Stimulated activated CD4-positive, alpha-beta T cell treated with anti-CD3 and anti-CD28 coated beads, Interleukin-2, amount 100 ng/mL, for 24 hours (primary cell): ENCODE measurements at places on chromosomes 4 and X.

GRCh38 chr4:2286904-2287593 is 25.1 kb upstream of the MXD4 start:
- no peak for DNase-seq

DNA sequence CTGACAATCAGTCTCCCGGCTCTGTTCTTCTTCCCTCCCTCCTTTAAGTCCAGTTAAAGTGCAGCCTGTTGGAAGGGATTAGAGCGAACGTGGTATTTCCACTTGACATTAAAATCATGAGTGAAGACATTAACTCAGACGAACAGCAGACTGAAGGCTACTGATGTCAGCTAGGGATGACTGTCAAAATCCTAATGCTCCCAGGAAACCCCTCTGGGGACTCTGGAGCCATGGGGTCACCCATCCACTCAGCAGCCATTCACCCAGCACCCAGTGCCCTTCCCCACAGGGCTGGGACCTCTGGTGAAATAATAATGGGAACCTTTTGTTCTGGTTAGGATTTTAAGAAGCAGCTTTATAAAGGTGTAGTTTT is 113.9 kb downstream of the DRD5 start:
- DNase-seq, result no peak

DNA sequence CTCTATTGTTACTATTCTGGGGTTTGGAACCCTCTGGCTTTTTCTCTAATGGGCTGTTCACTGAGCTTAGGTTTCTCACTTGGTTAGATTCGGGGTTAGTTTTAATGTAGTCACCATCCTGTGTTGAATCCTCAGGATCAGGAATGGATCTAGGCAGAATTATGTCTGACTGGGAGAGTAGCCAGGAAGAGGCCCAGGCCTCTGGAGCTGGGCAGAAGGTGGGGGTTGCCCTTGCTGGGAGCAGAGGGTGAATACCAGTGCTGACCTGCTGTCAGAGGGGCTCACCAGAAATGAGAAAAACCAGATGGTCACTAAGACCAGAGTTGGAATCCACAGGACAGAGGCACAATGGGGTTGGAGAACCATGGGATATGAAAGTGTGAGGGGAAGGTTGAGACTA is 126.6 kb upstream of the SLC4A4 start:
- no peak for DNase-seq

DNA sequence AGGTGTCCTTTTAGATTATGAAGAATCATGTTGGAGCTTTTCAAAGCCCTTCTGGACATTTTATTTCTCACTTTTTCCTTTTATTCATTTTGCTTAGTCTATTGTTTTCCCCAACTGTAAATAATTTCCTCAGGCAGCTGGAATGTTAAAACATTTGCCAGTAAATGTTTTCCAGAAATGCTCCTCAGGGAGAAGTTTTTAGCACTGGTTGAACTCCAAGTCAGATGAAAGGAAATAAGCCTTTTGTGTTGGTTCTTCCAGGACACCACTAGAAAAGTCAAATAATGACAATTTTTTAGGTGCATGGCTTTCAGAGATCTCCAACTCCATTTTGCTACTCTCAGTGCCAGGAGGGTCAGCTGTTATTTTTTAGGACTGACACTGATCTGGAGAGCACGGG is 127.9 kb downstream of the IL13RA2 start:
- no peak for DNase-seq

- no peak for DNase-seq
Observed at GRCh38 chr4:140113653-140114052, 40.3 kb downstream of the MAML3 start.

DNA sequence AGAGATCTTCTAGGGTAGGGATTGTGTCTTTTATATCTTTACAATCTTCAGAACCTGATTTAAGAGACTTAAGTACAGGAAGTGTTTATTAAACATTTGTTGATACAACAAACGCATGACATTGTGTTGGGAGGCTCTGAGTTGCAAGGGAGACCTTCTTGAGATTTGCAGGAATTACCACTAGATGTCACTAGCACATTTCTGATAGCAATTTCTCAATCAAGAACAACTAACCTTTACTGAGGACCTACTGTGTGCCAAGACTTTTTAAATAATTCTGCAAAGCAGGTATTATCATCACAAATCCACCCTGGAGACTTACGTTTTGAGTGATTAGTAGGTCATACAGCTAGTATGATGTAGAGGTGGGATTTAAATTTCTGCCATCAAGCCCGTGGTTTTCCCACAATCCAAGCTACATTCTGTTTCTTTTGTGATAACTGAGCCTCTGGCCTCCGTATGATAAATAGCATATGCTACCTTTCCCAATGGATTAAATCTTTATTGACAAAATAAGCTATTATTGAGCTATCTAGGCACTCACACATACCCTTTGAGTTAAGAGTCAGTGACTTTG is 986.0 kb downstream of the CCSER1 start:
- no peak for DNase-seq

- no peak for DNase-seq
Observed at GRCh38 chr4:16264798-16265197, 38.5 kb upstream of the TAPT1 start.

DNA sequence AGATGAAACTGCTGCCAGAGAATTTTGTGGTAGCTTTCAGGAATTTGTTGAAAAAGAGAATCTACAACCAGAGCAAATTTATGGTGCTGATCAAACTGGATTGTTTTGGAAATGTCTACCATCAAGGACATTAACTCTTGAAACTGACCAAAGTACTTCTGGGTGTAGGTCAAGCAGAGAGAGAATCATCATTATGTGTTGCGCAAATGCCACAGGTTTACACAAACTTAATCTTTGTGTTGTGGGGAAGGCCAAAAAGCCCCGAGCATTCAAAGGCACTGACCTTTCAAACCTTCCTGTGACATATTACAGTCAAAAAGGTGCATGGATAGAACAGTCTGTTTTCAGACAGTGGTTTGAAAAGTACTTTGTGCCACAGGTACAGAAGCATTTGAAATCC is 2.1 kb downstream of the TIGD2 start:
- DNase-seq, result no peak

DNA sequence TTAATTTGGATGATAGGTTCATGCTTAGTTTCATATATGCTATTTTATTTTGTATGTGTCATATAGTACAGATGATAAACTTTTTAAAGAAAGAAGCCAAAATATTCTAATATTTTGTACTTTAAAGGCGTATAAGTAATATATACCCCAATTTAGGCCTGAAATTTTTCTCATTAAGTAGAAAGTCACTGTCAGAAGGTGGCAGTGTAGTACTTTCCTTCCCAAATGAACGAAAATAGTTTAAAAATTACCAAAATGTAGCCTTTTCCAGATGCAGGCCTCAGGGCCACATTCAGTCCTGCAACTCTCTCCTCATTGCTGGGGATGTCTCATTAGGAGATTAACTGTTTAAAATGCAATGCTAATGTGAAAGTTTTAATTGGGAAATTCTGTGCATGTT is 1263.6 kb downstream of the C4orf33 start:
- DNase-seq, result no peak

GRCh38 chrX:71106427-71106826 is at the start of gene CXorf65:
TSS of gene CXorf65 (minus strand) at chrX:71106740. CDS start at chrX:71106556, 184 bp downstream.
- no peak for DNase-seq

DNA sequence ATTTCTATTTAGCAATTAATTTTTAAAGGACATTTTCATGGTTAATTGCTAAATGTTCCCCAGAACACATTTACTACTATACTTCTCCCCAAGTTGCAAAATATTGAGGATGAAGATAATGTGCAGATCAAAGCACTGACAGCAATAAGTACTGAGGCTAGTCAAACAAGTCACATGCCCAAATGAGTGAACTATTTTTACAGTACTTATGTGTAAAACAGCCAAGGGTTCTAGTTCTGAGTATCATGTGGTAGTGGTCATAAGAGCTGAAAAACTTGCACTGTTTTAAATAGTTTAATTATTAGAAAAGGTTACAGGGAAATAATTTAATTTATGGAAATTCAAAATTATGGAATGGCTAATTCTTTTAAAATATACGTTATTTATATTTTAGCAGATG is 3.8 kb downstream of the GALNTL6 start:
- DNase-seq, result no peak

GRCh38 chr4:2249526-2250356 is 7.8 kb upstream of the HAUS3 start:
- no peak for DNase-seq

DNA sequence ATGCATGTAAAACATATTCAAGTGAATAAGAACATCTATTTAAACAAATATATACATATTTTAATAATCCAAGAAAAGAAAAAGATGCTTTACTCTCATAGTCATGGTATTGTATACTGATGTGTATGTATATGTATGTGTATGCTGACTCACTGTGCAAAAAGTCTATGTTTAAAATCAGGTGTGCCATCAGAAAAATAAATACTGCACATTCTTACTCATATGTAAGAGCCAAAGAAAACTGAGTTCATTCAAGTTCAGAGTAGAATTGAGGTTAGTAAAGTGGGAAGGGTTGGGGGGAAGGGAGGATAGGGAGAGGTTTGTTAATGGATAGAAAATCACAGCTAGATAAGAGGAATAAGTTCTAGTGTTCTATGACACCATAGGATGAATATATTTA is 403.9 kb upstream of the SMIM31 start:
- no peak for DNase-seq

- DNase-seq, result no peak
Observed at GRCh38 chrX:75547783-75548182, 24.9 kb upstream of the ZDHHC15 start.

- DNase-seq, result peak; percentile 48
Observed at GRCh38 chr4:3202836-3203820, 45.8 kb upstream of the MSANTD1 start.

GRCh38 chr4:120434756-120435155 is 368.1 kb upstream of the MAD2L1 start:
- no peak for DNase-seq

GRCh38 chr4:174210354-174210753 is 73.1 kb downstream of the FBXO8 start:
- DNase-seq, result no peak

DNA sequence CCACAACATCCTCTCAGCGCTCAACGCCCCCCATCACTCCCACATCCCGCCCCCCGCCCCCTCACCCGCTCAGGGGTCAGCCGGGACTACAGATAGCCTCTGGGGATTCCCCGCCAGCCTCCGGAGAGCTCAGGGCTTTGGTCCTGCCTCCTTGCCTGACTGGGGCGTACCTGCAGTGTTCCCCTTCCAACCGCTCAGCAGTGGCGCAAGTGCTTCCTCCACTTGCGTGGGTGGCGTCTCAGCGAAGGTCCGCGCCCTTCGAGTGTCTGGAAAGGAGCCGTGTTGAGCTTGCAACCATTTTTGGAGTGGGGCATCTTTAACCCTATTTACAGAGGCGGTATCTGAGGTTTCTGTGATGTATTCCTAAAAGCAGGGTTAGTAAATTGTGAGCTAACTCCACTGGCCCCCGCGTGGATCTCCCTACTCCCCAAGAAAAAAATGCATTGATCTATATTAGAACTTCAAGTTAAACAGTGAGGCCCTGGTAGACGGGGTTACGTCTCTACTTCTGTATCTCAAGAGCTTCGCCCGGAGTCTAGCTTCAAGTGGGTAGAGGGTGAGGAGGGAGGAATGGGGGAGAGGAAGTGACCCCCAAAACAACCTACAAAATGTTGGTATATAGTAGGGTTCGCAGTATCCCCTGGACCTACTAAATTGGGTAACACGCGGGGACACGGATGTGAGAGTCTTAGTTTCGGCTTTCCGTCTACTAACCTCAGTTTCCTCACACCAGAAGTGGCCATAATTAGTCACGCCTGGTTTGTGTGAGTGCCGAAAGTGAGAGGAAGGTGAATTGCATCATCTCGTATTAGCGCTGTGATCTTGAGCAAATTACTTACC is 16.1 kb downstream of the NKX3-2 start:
- DNase-seq, result no peak

DNA sequence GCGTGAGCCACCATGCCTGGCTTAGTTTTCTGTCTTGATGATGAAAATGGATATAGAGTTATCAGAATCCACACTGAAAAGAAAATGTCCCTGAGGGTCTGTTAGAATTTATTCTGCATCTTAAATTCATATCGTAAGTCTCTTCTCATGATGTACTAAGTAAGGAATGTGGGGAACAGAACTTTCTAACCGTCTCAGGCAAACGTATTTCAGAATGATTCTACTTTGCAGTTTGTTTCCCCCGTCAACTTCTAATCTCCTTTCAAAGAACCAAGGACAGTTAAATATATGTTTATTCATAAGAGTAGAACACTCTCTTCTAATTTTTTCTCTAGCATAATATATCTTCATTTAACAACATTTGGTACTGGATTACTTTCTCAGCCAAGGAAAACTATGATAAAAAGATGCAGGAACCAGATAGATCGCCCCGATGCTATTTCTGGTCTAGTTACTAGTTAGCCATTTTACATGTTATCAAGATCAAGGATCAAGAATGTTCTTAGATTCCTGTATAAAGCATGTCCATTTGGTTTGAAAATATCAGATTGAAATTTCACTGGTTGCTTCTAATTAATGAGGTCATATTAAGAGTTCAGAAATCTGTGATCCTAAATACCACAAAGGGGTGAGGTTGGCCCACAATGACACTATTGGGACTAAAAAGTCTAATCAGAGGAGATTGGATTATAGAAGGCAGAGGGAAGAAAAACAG is 49.5 kb downstream of the METTL14 start:
- DNase-seq, result no peak

DNA sequence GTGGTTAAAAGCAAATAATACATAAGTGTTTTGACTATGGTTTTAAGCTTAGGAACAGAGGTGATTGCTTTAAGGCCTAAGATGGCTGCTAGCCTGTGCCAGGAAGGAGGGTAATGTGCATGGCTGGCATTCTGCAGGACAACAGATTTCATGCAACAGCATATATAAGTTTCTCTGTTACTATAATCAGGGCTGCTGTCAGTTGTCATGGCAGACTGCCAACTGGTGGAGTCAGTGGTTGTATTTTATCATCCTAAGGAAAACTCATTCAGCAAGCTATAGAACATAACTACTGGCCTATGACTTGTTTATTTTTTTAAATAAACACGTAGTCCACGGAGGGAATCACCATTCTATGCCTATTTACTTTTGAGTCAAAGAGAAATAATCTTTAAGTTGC is 77.7 kb upstream of the DCAF8L1 start:
- no peak for DNase-seq

DNA sequence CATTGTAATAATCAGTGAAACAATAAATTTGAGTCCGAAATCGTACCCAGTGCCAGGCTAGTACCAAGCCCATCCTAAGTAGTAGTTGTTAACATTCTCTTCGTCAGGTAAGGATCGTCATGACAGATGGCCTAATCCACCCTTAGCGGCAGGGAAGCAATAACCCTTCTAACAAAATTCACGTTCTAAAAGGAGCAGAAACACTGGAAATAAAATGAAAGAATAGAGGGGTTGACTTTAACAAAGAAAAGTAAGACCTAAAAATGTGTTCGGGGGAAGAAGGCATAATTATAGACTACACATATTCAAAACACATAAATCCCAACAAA is 142.7 kb downstream of the CPEB2 start:
- no peak for DNase-seq

GRCh38 chrX:9678215-9678965 is 87.3 kb downstream of the GPR143 start:
- no peak for DNase-seq

- DNase-seq, result no peak
Observed at GRCh38 chr4:60884587-60884986, 315.5 kb upstream of the ADGRL3 start.

- DNase-seq, result no peak
Observed at GRCh38 chr4:84952004-84952403, 14.5 kb downstream of the WDFY3 start.
